ENCODE measurements at places on chromosomes 1 and 21. TPM values are rescaled to one million over a fixed set of nuclear protein-coding genes. Genes with fewer than 3 reads are reported as not detected.

GRCh38 chr1:18241891-18242290 is 134.3 kb downstream of the IGSF21 start:
- no peak for DNase-seq
- H3K4me3 ChIP-seq = no peak overlapping the region
- H3K4me1 ChIP-seq = no peaks in the 10 kb centered on the region
- no peaks in the 10 kb centered on the region for H3K36me3 ChIP-seq
- H3K27ac ChIP-seq = no peak overlapping the region
- no peaks in the 10 kb centered on the region for H3K27me3 ChIP-seq

GRCh38 chr1:58529284-58529683 is 17.2 kb downstream of the OMA1 start:
- no peaks in the 10 kb centered on the region for H3K4me1 ChIP-seq
- H3K4me3 ChIP-seq = no peak overlapping the region
- no peaks in the 10 kb centered on the region for H3K36me3 ChIP-seq
- H3K27ac ChIP-seq = no peak overlapping the region
- no peaks in the 10 kb centered on the region for H3K27me3 ChIP-seq

DNA sequence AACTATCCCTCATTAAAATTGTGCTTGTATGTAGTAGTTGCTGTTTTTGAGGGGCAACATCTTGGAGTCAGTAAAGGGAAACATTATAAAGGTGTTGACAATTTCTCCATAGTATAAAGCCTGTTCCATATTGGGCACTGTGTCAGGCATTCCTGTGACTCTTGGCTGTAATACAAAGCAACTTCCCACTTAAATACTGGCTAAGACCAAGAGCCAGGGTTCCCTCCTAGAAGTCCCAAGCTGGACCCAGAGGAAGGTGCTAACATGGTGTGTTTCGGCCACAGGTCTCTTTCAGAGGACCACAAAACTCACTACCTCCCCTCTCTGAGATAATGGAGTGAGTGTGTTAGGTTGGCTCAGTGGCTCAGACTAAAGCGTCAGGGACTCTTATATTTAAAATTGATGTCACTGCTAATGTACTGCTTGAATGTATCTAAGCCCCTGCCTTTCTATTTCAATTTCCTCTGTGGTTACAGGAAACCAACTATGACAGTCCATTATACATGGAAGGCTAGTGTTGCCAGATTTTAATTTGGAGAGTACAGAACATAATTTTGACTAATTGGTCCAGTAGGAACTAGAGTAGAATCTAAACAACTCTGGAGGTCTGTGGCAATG is 74.7 kb upstream of the RGL1 start:
- no peaks in the 10 kb centered on the region for H3K27me3 ChIP-seq
- no peak overlapping the region for H3K4me3 ChIP-seq
- no peak overlapping the region for H3K27ac ChIP-seq
- H3K36me3 ChIP-seq = no peaks in the 10 kb centered on the region

The AMY2A gene
- total RNA-seq = not detected

DNA sequence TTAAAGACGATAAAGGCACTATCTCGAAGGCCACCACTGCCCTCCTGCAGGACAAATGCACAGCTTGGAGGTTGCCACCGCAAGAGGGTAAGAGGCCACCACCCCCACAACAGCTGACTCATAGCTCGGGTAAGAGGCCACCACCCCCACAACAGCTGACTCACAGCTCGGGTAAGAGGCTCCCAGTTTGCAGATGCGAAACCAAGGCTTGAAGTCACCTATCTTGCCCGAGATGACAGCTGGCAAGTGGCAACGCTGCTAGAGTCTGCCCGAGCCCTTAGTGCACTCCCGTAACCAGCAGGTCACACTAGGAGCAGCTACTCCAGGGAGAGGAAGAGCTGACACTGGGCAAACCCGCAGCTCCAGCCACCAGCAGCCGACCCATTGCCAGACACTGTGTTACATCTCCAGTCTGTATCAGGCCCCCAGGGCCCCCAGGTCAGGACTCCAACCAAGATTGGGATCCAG is 17.1 kb upstream of the SPSB1 start:
- H3K36me3 ChIP-seq = no peaks in the 10 kb centered on the region
- no peak overlapping the region for H3K4me3 ChIP-seq

GRCh38 chr1:231058416-231059109 is 18.5 kb upstream of the FAM89A start:
- H3K4me3 ChIP-seq = no peak overlapping the region
- DNase-seq = peak; percentile 64
- peak overlapping the region; percentile 7 for H3K27ac ChIP-seq
- H3K4me1 ChIP-seq = peaks cover 18% of the 10 kb centered on the region
- H3K36me3 ChIP-seq = no peaks in the 10 kb centered on the region
- H3K27me3 ChIP-seq = no peaks in the 10 kb centered on the region

DNA sequence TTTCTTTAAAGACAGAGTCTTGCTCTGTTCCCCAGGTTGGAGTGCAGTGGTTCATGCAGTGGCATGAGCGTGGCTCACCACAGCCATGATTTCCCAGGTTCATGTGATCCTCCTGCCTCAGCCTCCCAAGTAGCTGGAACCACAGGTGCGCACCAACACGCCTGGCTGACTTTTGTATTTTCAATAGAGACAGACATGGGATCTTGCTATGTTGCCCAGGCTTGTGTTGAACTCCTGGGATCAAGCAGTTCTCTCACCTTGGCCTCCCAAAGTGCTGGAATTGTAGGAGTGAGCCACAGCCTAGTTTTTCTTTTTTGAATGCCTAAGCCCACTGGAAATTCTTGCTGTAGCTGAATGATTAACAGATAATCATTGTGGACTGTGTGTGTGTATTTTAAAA is 113.5 kb downstream of the RPS6KC1 start:
- no peaks in the 10 kb centered on the region for H3K4me1 ChIP-seq
- no peak for DNase-seq
- no peaks in the 10 kb centered on the region for H3K36me3 ChIP-seq
- H3K4me3 ChIP-seq = no peak overlapping the region
- no peak overlapping the region for H3K27ac ChIP-seq

DNA sequence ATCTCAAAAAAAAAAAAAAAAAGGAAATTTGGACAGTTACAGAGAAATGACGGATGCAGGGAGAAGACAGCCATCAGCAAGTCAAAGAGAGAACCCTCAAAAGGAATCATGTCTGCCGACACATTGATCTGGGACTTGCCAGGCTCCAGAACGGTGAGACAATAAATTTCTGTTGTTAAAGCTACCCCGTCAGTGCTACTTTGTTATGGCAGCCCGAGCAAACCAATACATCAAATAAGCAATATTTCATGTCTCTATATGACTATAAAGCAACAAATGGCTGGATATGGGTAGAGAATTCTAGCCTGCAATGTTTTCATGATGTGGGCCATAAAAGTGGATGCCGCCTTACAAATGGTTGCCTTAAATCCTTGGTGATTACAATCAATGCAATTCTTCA is 23.3 kb upstream of the FAM89A start:
- no peaks in the 10 kb centered on the region for H3K36me3 ChIP-seq
- H3K27ac ChIP-seq = no peak overlapping the region
- H3K4me1 ChIP-seq = peaks cover 15% of the 10 kb centered on the region
- no peaks in the 10 kb centered on the region for H3K27me3 ChIP-seq

The ASPM gene
- 41.9 TPM for total RNA-seq

GRCh38 chr1:93304716-93305138 is 41.0 kb upstream of the DR1 start:
- H3K4me3 ChIP-seq = no peak overlapping the region
- no peaks in the 10 kb centered on the region for H3K36me3 ChIP-seq
- H3K4me1 ChIP-seq = no peaks in the 10 kb centered on the region
- H3K27me3 ChIP-seq = no peaks in the 10 kb centered on the region
- H3K27ac ChIP-seq = no peak overlapping the region

GRCh38 chr21:14547834-14548513 is 1.9 kb upstream of the SAMSN1 start:
- no peak overlapping the region for H3K27ac ChIP-seq
- no peak for DNase-seq
- no peaks in the 10 kb centered on the region for H3K27me3 ChIP-seq
- no peaks in the 10 kb centered on the region for H3K36me3 ChIP-seq
- H3K4me1 ChIP-seq = no peaks in the 10 kb centered on the region
- H3K4me3 ChIP-seq = no peak overlapping the region

The ALDH4A1 gene
- total RNA-seq = 15.3 TPM

The SPRR5 gene
- not detected for total RNA-seq

DNA sequence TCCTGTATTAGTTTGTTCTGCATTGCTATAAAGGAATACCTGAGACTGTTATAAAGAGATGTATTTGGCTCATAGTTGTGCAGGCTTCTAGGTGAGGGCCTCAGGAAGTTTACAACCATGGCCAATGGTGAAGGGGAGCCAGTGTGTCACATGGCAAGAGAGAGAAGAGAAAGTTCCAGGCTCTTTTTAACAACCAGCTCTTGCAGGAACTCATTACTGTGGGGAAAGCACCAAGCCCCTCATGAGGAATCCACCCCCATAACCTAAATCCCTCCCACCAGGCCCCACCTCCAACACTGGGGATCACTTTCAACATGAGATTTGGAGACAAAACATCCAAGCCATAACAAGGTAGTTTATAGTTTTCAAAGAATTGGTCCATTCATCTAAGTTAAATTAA is 5.0 kb upstream of the MEAF6 start:
- no peaks in the 10 kb centered on the region for H3K36me3 ChIP-seq
- H3K27ac ChIP-seq = no peak overlapping the region
- H3K27me3 ChIP-seq = no peaks in the 10 kb centered on the region
- DNase-seq = no peak
- no peak overlapping the region for H3K4me3 ChIP-seq

DNA sequence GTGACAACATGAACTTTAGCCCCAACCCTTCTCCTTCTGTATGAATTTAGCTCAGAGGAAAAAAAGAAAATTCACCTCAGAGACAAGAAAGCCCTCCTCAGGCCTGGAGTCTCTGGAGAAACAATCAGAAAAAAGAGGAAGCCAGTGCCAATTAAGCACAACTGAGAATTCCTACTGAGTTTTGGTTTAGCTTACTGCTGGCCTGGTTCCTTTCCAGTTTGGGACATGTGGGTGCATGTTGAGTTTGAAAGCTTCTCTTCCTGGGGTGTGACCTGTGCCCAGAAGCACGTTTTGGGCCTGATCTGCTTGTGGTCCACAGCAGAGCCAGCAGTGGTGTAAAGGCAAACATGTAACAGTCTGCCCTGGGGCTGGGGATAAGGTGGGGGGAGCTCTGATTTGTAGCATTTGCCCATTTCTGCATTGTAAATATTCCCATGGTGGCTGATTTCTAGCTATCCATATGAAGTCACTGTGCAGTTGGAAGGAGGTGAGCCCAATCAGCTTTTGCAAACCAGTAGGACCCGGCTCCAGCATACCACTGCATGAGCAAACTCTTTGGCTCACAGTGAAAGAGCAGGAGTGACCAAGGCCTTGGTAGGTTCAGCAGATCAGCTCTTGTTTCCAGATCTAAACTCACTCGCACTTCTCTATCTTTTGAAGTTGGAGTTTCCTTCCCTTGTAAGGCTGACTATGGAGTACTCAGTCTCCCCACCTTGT is 4.7 kb upstream of the THEM5 start:
- no peaks in the 10 kb centered on the region for H3K36me3 ChIP-seq
- no peaks in the 10 kb centered on the region for H3K4me1 ChIP-seq
- no peak for DNase-seq

The SLC27A3 gene
- 27.2 TPM for total RNA-seq

DNA sequence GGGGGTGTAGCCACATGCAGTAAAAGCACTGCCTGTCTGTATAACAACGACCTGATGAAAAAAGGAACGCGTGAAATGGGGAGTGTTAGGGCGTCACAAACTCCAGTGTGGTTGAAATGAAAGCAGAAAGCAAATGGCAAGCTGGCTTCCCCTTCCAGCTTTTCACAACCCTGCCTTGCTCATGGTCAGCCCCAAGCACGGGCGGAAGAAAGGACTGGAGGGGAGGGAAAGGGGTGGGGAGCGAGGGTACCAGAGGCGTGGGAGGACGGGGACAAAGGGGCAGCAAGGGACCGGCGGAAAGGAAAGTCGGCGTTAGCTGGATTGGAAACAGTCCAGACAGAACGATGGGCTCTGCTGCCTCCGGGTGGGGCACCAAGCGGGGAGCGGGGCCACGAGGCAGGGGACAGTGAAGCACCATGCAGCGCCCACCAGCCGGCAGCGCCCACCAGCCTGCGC is 9.6 kb downstream of the VPS26C start:
- H3K4me1 ChIP-seq = no peaks in the 10 kb centered on the region
- peak overlapping the region; percentile 96 for H3K27ac ChIP-seq

DNA sequence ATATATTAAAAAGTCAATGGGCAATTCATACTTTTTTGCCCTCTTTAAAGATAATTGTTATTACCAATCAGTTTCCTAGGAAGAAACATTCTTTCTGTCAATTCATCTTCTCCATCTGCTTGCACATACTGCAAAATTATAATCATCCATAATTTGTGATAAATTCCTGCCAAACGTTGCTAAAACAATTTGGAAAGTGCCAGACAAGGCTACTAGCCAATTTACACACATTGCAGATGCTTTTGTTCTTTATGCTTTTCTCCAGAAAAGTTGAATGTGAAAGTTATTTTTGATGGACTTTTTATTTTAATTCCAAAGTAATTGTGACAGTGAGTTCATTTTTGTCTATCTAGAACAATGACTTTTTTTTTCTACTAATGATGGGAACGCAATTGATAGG is 992.8 kb upstream of the ADGRL2 start:
- no peaks in the 10 kb centered on the region for H3K27me3 ChIP-seq
- no peak overlapping the region for H3K4me3 ChIP-seq
- H3K4me1 ChIP-seq = no peaks in the 10 kb centered on the region
- DNase-seq = no peak

DNA sequence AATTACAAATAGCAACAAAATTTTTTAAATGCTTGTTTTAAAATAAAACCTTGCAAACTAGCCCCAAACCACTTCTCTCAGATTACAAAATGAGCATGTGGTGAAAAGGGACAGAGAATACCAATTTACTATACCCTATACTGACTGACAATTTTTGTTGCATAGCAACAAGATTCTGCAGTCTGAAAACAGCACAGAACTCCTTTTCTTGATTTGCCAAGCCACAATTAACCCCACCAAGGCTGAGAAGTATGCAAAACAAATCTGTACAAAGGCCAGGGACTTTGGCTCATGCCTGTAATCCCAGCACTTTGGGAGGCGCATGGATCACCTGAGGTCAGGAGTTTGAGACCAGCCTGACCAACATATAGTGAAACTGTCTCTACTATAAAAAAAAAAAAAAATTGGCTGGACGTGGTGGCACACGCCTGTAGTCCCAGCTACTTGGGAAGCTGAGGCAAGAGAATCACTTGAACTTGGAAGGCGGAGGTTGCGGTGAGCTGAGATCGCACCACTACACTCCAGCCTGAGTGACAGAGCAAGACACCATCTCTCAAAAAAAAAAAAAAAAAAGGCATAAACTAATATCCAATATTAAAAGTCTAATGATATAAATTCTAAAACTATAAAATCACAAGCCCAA is 21.8 kb downstream of the ENAH start:
- no peak overlapping the region for H3K27ac ChIP-seq
- no peak for DNase-seq
- no peak overlapping the region for H3K4me3 ChIP-seq
- H3K4me1 ChIP-seq = peaks cover 24% of the 10 kb centered on the region
- H3K27me3 ChIP-seq = no peaks in the 10 kb centered on the region

The MSH4 gene
- total RNA-seq = 0.49 TPM

GRCh38 chr1:23963617-23964234 is 4.1 kb downstream of the PNRC2 start:
- H3K4me1 ChIP-seq = peaks cover 12% of the 10 kb centered on the region
- H3K36me3 ChIP-seq = no peaks in the 10 kb centered on the region
- no peak for DNase-seq
- H3K27ac ChIP-seq = no peak overlapping the region

The SMIM1 gene
- total RNA-seq = 9.4 TPM

GRCh38 chr1:179094818-179095217 is 12.9 kb downstream of the TOR3A start:
- no peak overlapping the region for H3K27ac ChIP-seq
- H3K4me3 ChIP-seq = no peak overlapping the region
- DNase-seq = no peak
- no peaks in the 10 kb centered on the region for H3K4me1 ChIP-seq

GRCh38 chr1:55560266-55560665 is 345.1 kb upstream of the USP24 start:
- DNase-seq = no peak
- no peak overlapping the region for H3K27ac ChIP-seq
- H3K27me3 ChIP-seq = no peaks in the 10 kb centered on the region
- H3K4me3 ChIP-seq = no peak overlapping the region
- H3K4me1 ChIP-seq = no peaks in the 10 kb centered on the region

The C4BPA gene
- total RNA-seq = 12.7 TPM

Data from Caco-2 (cell line).